T-helper 9 cell (primary cell): ENCODE measurements at places on chromosomes 5 and 9.
A peak's percentile ranks its signal among the peaks of the same experiment; 100 is the strongest.

GRCh38 chr5:170501931-170502330 is 1.9 kb upstream of the KCNIP1 start:
- no peak for DNase-seq

DNA sequence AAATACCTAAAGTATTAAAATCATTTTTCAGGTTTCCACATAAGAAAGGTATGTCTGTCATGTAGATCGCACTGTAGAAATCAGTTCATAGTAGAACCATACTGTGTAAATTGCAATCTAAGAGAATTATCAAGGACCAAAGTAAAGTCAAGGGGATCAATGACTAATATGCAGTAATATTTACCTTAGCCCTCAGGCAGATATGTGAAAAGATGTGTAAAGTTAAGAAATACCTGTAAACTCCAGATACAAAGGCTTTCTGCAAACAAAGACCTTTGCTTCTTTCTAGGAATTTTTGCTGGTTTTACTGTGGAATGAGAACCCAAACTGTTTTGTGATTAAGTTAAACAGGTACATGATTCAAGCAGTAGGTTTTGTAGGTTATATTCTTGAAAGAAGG is 11.6 kb downstream of the POLK start:
- no peak for DNase-seq

- no peak for DNase-seq
These were observed 265.9 kb downstream of the ICE1 start for GRCh38 chr5:5688194-5688924.

GRCh38 chr5:90356622-90357021 is 52.9 kb downstream of the CETN3 start:
- DNase-seq, result no peak

- DNase-seq, result no peak
These were observed 257.9 kb downstream of the MAN2A1 start for GRCh38 chr5:109947667-109948066.

- DNase-seq, result no peak
These were observed 5.6 kb upstream of the CAMK2A start for GRCh38 chr5:150295172-150295634.

- DNase-seq, result no peak
These were observed 44.0 kb upstream of the ZNF608 start for GRCh38 chr5:124790301-124790894.

DNA sequence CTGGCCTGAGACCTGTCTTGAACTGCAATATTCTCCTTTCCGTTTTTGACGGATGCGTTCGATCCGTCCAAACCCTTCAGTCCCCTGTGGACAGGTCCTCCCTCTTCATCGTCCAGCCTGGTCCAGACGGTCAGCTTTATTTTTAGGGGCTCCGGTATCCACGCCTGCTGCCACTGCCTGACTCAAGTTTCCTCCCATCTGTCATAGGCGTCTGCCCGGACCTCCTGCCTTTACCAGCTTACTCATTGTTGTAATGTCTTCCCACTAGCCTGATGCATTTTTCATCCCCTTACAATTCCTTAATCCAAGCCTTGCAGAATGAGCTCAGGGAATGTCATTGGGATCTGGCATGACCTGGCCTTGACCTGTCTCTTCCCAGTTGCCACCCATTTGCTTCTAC is 145.8 kb downstream of the TENT4A start:
- DNase-seq, result no peak

DNA sequence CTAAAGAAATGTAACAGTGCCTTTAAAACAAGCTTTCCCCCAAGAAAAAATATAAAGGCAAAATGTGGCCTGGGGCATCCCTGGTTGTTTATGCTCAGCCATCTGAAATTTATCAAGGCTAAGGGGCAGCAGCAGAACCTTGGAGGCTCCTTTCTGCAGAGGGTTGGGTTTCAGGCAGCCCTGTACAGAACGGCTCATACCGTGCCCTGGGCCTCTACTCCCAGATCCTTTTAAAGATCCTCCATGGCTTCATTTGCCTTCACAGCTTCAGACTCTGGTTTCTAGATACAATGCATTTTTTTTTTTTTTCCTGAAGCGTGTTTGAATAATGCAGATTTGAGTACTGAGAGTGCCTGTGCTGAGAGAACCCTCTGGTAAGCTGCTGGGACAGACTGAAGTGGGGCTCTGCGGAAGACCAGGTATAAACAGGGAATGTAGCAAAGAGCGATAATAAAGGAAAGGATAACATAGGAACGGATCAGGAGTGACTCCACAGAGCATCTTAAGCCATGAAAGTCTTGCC is 172.7 kb downstream of the DIRAS2 start:
- DNase-seq, result no peak

GRCh38 chr5:171445644-171446516 is 26.4 kb downstream of the FGF18 start:
- DNase-seq, result no peak

- DNase-seq, result no peak
These were observed 57.6 kb downstream of the IPPK start for GRCh38 chr9:92612292-92612691.

DNA sequence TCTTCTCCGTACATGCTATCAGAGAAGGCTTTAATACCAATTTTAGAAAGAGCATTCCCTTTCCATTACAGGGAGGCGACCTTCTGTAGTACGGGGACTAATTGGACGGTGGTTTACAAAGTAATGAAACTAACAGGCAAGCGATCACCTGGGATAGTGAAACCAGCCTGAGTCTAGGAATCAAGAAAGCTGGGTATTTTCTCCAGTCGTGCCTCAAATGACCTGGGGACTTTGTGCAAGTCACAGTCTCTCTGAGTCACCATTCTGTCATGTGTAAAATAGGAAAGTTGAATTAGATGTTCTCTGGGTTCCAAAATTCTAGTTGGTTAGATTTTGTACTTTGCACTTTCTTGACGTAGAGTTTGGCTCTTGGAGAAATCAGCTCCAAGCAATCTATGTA is 22.7 kb upstream of the SSBP2 start:
- DNase-seq, result no peak

DNA sequence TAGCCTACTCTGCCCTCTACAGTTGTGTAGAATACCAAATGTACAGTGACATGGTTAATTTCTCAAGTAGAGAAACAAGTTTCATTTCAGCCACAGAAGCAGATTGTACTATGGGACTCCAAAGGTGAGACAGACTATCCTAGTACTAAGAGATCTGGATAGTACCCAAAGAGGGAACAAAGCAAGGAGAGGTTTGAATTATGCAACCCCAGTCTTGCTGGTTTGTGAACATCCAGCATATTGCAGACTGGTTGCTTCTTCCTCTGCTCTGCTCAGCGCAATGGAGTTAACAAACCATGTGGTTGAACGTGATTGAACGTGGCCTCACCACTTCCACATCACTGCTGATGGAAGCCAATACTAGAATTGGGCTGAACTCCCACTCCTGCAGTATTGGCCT is 43.3 kb upstream of the ALDOB start:
- no peak for DNase-seq

DNA sequence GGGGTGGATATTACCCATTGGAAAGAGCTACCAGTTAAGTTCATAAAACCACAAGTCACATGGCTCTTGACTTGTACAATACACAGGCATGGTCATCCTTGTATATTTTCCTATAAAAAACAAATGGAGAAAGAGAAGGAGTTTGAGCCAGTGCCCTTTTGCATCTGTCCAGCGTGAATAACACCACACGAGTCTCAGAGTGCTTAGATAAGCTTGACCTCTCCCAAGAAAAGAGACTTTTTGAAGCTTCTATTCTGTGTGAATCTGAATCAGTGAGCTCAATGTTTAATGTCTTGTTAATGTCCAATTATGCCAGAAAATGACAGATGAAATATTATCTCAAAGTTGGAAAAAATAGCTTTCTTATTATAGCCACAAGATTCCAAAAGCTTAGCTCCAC is 30.9 kb upstream of the LPAR1 start:
- no peak for DNase-seq

GRCh38 chr5:40355846-40356245 is 323.9 kb upstream of the PTGER4 start:
- no peak for DNase-seq

DNA sequence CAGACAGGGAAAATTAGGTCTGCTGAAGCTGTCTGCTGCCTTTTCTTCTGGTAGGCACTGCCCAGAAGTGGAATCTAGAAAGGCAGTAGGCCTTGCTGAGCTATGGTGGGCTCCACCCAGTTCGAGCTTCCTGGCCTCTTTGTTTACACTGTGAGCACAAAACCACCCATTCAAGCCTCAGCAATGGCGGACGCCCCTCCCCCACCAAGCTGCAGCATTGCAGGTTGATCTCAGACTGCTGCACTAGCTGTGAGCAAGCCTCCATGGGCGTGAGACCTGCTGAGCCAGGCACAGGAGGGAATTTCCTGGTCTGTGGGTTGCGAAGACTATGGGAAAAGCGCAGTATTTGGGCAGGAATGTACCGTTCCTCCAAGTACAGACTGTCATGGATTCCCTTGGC is 18.5 kb downstream of the AGTPBP1 start:
- DNase-seq, result peak; percentile 25

- no peak for DNase-seq
These were observed 123.7 kb downstream of the PSD2 start for GRCh38 chr5:139919308-139919707.

- no peak for DNase-seq
These were observed 124.3 kb upstream of the MOCS2 start for GRCh38 chr5:53233645-53234405.

GRCh38 chr9:128689820-128690683 is 1.0 kb downstream of the SET start:
- DNase-seq, result peak; percentile 56

DNA sequence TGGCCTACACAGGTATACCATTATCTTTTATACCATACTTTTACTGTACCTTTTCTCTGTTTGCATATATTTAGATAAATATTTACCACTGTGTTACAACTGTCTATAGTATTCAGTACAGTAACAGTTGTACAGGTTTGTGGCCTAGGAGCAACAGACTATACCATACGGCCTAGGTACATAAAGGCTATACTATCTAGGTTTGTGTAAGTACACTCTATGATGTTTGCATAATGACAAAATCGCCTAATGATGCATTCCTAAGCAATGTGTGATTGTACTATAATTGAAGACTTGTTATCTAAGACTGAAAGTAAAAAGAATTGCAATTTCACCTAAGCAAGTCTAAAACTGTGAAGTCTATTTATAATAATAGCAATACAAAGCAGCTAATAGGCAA is 3.9 kb downstream of the C9orf72 start:
- no peak for DNase-seq

DNA sequence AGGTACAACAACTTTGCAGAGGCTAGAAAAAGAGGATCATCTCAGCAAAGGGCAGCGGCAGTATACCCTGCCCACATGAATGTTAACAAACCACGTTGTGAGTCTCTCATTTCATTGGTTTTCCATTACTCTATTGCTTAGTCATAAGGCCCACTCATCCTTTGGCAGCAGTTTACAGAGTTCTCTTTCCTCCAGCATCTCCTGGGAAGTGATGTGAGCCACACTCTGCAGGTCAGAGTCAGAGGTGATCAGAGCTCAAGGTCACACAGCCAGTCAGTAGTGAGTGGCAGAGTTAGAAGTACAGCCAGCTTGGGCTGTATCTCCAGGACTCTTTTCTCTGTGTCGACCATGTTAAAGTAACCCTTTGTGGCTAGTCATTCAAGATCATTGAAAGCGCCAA is 599.6 kb upstream of the GRAMD2B start:
- no peak for DNase-seq

DNA sequence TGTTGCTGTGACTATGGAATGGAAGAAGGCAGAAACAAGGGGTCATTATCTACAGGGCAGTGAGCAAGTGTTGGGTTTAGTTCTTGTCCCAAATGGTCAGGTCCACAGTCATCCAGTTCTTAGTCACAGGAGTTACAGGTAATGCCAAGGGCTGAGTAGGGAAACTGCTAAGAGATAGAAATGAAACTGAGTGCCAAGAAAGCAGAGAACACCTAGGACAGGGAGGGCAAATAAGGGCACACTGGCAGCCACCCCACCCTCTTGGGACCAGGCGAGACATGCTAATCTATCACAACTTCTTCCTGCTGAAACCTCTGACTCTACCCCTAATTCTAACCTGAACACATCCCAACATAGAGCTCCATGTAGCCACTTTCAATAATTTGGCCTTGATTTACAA is 103.2 kb downstream of the KLF4 start:
- DNase-seq, result no peak

DNA sequence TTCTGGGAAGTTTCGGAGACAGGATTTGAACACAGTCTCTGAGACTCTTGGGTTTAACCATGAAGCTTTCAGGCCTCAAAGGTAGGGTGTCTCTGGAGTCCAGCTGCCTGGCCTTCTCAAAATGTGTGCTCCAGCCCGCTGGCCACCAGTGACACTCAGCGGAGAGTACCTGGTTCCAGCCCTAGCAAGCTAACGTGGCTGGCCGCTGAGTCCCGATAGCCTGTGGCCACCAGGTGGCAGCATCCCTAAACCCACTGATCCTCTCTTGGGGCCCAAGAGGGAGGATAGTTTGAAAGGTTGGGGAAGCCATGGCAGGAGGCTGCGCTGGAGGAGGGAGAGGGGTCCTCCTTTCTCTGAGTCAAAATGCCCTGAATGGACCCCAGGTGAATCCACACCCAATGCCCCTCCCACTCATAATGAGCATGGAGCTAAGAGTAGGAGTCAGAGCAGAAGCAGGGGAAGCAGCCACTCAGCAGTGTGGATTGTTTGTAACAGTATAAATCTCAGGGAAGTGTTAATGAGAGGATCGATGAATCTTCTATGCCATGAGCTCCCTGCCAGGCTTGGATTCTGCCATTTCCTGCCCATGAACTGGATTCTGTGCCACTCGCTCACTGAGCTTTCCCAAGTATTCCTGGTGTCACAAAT is 5.4 kb upstream of the TIFAB start:
- DNase-seq, result peak; percentile 38

- no peak for DNase-seq
These were observed 89.1 kb downstream of the SLC24A2 start for GRCh38 chr9:19699756-19700155.

DNA sequence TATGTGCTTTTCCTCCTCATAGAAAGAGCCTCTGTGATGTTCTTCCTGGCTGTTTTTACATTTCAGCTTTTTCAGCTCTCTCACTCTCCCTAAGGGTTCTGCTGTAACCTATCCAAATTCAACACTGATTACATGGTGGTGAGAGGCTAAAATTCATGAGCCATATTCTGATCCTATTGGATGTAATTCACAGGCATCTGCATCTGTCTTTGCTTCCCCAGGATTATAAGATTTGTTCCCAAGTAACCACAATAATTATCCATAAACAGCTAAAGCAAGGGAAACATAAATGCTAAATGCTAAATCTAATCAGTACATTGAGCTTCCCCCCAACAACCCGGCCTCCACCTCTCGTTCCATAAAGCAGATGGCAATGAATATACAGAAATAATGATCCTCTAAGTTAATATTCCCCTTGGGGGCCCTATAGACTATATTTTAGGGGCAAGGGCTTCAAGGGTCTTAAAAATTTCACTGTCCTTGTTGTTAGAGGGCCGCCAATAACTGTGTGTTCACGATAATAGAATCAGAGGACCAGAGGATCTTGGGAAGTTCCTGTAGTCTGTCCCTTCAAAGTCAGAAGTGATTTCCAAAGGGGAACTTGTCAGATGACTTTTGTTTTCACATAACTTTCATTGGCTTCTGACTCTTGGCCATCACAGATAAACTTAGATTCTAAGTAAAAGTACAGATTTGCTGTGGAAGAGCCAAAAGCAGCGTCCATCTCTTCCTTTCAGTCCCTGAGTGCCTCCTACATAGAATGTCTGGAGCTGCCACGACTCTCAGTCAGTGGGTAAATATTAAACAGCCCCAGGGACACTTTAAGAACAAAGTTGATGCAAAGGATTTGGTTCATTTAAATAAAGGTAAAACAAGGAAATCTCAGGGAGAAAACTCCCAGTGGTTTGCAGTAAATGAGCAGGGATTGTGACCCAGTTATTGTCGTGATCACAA is 125.6 kb downstream of the ALDH1A1 start:
- no peak for DNase-seq

- no peak for DNase-seq
These were observed 12.3 kb downstream of the ARSB start for GRCh38 chr5:78972654-78973428.
